ENCODE measurements at places on chromosomes 3 and 15.

GRCh38 chr15:100863796-100864267 is 15.8 kb upstream of the ALDH1A3 start:
- no peak for DNase-seq

DNA sequence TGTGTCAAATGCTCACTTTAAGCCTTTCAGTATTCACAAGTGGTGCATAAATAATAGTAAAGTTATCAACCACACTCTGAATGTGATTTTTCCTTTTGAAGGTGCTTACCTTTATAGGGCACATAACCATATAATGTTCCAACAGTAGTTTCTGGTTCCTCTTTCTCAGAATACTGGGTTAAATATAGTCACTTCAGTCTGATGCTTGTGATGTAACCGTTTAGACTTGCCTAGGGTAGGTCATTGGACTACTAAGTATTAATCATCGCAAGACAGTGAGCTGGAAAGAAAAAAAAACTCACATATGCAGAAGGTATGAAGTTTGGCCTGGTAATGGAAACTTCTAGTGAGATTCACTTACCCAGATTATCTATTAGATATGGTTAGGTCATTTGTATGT is 1.9 kb downstream of the KBTBD8 start:
- no peak for DNase-seq

- no peak for DNase-seq
These were observed 1.5 kb upstream of the TM4SF19 start for GRCh38 chr3:196339493-196340254.

DNA sequence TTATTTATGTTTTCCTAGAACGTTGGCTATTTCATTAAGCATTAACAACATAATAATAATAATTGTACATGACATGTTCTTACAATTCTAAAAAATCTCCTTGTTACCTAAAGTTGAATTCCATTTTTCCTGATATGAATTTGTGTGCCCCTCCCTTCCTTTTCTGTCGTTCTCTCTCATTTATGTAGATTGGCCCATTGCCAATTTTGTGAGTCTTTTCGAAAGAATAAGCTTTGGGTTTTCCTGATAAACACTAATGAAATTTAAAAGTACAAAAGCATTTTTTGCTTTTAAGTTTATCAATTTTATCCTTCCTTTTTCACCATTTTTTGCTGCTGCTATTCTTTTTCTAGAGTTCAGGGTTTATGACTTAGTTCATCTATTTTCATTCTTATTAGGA is 44.9 kb downstream of the PRR23E start:
- no peak for DNase-seq

DNA sequence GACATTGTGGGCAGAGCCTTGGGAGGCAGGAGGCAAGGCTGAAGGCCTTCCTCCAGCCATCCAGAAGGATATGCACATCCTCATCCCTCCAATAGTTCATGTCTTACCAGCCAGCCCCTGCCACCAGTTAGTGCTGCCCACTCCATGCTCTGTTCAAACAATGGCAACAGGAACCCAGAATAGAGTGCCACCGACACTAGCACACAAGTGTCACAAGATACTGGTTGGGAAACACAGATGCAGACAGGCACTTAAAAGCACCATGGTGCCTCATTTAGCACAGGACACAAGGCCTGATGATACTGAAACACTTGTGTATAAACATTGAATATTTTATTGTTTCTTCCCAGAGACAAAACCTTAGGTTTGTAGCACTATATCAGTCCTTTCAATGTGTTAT is 56.5 kb upstream of the MYO5C start:
- no peak for DNase-seq

DNA sequence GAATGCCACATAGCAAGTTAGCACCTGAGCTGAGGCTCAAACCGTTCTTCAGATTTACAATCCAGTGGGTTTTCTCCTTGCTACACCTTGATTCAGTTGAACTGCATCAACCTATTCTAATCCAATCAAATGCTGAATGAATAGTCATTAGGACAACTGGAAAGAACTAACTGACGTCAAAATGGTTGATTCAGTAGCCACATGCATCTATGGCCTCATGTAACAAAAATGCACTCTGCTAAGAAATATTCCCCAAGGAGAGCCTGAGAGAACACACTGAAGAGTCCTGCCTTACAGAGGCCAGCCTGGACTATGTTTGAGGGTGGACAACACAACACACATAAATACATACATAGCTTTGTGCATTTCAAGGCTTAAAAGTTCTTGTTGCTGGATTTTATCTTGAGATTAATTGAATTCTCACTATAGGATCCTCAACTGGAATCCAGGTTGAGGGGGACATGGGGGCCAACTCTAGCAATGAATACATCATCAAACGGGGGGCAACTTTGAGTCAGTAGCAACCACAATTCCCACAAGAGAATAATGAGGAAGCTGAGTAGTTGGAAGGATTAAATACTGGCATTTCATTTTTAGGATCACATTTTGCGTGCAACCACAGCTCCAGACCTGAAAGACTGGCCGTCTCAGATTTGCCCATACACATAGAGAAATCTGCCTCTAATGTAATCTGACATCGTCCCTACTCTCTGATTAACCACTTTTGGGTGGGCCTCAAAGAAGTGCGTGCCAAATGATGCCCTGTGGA is 280.2 kb upstream of the ICE2 start:
- no peak for DNase-seq

GRCh38 chr15:22980189-22981050 is at the start of gene CYFIP1:
TSS of gene CYFIP1 (minus strand) at chr15:22980368. CDS start at chr15:22947285, 33,083 bp downstream.
- no peak for DNase-seq

GRCh38 chr3:71416876-71417275 is 166.7 kb downstream of the FOXP1 start:
- DNase-seq: peak; percentile 79

DNA sequence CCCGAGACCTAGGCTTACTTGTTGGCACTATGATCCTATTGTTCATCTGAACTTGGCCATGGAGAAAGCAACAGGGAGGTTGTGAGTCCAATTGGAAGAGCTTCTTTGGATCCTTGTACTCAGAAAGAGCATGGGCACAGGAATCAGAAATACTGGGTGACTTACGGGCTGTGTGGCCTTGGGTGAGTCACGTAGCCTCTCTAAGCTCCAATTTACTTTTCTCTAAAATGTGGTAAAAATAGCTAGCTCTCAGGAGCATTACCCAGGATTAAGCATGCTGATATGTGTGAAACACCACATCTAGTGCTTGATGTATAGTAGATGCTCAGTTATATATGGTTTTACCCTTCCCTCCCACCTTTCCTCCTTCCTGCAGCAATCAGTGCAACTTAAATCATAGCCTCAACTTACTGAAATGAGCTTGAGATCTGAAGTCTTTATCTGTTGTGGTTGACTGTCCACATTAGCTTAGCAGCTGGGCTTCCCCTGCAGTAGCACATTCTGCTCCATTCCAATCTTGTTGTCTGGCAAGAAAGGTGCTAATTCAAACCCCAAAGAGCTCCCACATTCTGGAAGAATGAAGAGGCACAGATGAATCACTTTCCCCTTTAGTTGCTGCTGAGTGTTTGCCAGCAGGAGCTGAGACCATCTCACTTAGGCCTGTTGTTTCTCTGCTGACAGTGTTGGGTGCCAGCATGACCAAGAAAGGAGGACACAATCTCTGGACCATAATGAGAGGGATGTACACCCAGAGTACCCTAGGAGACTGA is 299.1 kb upstream of the TRIM42 start:
- no peak for DNase-seq

DNA sequence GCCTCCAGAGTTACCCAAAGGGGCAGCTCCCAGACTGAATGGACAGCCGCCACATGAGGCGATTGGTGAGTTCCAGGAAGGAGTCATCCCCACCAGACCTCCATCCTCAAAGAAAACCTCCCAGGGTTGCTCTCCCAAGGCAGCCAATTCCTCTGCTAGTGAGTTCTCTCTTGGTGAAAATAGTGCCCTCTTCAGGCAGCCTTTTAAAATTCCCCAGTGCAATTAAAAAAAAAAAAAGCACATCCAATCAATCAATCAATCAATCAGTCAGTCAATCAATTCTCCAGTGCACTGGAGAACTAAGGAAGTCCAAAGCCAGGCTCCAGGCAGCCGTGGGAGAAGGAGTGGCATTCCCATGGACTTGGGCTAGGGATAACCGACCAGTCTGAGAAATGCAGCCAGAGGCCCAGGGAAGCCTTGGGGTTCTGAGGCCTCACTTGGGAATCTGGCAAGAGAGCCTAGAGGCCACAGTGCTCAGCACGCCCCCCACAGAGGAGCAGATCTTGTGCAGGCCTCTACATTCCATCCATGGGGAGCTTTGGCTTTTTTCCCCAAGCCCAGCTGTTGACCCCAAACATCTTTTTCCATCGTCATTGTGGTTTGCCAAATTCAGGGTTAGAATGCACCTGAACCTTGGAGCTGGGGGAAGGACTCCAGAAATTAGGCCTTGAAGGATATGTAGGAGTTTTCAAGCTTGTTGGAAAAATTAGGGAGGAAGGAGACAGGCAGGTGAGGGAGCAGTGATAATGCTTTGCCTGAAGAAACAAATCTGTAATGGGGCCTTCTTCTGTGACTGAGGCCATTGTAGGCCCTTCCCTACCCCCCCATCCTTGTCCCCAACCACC is 4.8 kb downstream of the PAQR5 start:
- DNase-seq: no peak

- DNase-seq: no peak
These were observed 198.7 kb upstream of the CMC1 start for GRCh38 chr3:28042707-28043106.

DNA sequence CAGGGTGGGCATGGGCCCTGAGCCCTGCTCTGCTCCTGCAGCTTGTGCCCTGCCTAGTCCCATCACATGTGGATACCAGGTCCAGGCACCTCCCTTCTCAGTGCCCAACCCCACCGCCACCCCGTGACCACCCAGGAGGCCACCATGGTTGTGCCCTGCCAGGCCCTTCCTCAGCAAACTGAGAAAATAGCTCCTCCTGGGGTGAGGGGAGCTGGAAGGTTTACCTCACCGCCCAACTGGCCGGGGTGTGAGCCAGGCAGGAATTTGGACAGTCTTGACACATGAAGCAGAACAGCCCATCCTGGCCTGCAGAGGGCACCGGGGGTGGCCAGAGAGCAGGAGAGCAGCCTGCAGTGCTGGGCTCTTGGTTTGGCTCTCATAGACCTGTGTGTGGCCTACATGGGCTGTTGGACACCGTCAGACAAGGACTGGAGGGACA is 11.4 kb upstream of the C3orf22 start:
- DNase-seq: no peak

DNA sequence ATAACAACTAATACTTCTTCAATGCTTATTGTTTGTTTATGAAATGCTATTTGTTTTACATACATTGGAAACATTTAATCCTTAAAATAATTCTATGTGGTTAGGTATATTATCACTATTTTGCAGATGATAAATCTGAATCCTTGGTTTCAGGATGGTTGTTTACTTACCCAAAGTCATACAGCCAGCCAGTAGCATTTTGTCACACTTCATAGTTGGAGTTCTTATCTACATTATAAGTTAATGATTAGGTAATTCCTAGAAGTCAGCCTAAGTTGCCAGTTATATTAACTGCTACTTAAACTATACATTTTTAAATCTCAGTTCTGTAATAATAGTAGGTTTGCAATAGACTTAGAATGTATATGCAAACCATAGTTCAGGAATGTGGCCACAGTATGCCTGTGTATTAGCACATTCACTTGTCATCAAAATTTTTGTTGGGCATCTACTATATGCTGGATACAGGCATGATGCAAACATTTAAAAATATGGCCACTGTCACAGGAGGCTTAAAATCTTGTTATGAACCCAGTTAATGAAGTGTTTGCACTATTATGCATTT is 187.9 kb downstream of the UBE2E2 start:
- DNase-seq: no peak

GRCh38 chr15:71301958-71302621 is 186.8 kb downstream of the THSD4 start:
- no peak for DNase-seq

DNA sequence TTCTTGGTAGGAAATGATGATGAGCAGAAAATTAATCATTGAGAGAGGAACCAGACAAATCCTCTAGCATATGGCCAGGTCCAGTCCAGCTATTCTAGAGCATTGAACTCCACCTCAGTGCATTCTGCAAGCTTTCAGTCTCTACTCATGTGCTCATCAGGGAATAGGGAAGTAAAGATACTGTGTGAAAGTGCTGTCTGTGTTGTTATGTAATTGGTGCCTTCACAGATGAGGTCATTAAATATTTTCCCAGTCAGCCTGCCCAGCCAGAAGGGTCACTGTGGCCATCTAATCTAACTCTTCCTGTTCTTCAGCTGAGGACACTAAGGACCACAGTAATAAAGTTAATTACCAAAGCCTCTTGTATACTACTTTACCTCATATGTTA is 28.2 kb downstream of the C3orf62 start:
- DNase-seq: no peak

DNA sequence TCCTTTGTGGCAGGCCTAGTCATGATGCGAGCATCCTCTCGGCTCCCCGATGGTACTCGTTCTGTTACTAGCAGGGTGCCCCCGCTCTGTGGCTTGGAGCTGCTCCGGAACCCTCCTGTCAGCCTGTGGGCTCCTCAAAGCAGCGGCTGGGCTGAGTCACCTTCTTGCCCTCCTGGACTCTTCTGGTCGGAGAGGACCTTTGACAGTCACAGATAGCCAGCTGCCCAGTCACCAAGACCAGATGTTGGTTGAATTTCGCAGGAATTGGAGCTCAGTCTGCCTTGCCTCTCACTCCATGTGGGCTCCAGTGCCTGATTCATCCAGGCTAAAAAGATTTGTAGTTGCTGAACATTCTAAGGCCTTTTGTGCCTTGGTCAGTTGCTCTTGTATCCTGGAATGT is 94.5 kb downstream of the CHCHD6 start:
- no peak for DNase-seq

GRCh38 chr15:40305281-40305680 is 2.5 kb downstream of the PLCB2 start:
- no peak for DNase-seq

DNA sequence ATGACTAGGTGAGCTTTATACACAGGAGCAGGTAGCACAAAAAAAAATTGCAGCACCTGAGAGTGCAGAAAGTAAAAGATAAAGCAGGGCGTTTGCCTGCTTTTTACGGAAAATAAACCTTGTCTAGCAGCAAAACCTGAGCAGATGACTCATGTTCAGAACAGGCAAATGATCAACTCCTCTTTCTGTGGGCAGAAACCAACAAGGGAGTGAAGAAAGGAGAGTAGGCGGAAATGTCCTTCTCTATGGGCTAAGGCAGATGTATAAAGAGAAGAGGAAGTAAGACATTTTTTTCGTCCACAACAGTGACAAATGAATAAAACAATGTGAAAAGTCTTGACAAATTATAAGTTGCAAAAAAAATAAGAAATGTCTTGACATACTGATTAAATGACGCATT is 24.5 kb upstream of the GMNC start:
- DNase-seq: no peak

GRCh38 chr3:172057624-172058327 is 18.4 kb downstream of the FNDC3B start:
- no peak for DNase-seq

- no peak for DNase-seq
These were observed 242.0 kb downstream of the EDEM1 start for GRCh38 chr3:5429517-5429890.

DNA sequence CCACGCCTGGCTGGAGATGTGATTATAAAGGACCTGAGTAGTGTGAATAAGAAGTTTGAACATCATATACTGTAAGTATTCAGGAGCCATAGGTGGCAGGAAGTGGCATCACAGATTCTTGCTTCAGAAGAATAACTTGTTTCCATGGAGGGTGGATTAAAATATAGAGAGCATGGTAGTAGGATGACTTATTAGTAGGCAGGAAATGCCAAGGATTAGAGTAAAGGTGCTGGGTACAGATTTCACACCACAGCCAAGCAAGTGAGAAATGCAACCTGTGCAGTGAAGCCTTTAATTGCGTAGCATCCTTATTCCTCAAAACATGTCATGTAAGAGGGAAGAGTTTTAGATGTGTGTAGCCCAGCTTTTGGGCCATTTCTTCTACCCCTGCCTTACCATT is 30.8 kb downstream of the IFT122 start:
- DNase-seq: no peak

Data from T-helper 2 cell (primary cell).